ENCODE measurements at places on chromosomes 3 and 15.

- peak; percentile 87 for DNase-seq
Measured at GRCh38 chr3:143849854-143850549, 1.7 kb upstream of the SLC9A9 start.

GRCh38 chr3:30625541-30626438 is 19.4 kb downstream of the TGFBR2 start:
- peak; percentile 25 for DNase-seq

- no peak for DNase-seq
Measured at GRCh38 chr3:12287727-12288181, 1.1 kb upstream of the PPARG start.

- no peak for DNase-seq
Measured at GRCh38 chr3:190902292-190902691, 39.8 kb upstream of the GMNC start.

- no peak for DNase-seq
Measured at GRCh38 chr3:41688595-41689380, 273.1 kb downstream of the ULK4 start.

GRCh38 chr15:81126892-81127291 is 7.2 kb upstream of the CFAP161 start:
- peak; percentile 49 for DNase-seq

All from fibroblast of skin of abdomen (primary cell).